ENCODE measurements at places on chromosomes 1 and 21.

DNA sequence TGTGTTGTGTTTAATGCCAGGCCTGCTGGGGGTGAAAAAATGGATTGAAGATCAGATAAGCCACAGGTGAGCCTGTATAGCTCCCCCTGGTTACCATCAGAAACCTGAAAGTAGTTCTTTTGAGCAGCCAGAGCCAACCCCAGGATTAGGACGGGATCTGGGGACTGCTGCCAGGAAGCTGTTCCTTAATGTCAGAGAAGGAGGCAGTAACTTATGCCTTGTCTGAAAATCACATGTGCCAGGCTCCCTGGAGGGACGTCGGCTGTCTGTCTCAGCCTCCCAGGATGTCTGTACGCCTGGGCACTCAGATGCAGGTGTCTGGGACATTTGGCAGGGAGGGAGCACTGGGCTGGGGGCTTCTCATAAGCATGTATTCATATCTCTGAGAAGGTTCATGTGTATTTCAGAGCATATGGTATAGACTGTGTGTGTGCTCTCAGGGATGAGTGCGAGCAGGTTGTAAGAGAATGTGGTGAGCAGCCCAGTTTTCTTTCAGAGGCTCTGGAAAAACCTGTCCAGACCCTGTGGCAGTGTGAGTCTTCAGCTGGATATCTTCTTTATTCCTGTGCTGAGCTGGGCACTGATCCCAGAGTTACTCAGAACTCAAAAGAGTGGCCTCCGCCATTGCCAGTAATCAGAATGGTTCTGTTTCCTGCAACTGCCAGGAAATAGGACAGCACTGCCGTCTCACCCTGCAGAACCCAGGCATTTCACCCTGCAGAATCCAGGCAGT, 2.8 kb downstream of the FAM43B start:
- no peak for DNase-seq

GRCh38 chr21:45248893-45249381, 38.8 kb downstream of the POFUT2 start:
- peak; percentile 55 for DNase-seq

- DNase-seq, result no peak
Observed at GRCh38 chr21:32192291-32193097, 86.4 kb downstream of the MIS18A start.

GRCh38 chr1:59482986-59483385, 186.1 kb downstream of the FGGY start:
- no peak for DNase-seq

DNA sequence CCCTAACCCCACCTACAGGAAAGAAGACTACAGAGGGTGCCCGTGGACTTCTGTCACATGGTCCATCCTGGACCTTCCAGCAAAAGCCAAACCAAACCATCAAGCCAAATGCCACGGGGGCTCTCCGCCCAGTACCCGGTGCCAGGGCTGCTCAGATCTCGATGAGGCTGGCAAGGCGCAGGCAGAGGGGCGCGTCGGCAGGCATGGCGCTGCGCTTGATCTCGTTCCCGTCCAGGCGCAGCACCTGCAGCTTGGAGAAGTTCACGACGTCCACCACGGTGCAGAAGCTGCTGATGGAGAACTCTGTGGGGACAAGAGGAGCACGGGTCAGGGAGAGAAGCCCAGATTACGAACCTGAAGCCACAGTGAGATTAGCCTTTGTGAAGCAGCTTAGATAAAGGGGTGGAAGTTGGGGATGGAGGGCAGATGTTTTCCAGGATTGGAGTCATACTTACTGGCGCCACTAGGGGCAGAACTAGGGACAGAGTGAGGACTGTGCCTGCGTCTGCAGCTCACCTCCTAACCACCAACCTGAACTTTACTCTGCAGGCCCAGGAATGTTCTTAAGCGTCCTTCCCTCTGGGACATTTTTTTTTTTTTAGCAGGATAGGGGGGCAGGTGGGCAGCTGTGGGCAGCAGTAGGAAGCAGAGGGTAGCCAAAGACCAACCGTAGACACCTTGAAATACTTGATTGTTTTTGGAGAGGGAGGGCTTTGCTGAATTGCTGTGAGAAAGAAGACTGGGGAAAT, 8.6 kb downstream of the FMOD start:
- DNase-seq, result peak; percentile 22
